ENCODE measurements at places on chromosomes 1 and 21.

DNA sequence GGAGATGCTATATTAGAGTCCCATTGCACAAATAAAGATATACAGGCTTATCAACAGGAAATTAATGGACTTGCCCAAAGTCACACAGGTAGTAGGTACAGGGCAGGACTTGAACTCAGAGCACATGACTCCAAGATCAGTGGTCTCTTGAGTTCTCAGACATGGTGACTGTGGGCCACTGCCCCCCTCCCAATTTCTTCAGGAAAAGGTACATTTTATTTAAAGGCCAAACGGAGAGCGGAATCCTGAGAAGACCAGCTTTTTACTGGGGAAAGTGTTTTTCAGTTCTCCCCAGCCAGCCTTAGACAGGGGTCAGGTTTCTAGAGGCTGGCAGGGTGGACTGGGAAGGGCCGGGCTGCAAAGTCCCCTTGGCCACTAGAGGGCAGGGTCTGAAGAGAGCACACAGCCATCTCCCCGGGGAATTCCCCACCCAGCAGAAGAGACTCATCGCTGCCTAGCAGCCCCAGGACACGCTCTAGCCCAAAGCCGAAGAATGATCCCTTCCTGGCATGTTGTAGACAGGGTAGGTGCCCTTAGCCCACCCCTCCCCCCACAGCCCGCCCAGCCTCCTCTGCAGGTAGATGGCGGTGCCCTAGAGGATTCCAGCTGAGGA, 29.7 kb downstream of the ACP6 start:
- peak; percentile 83 for DNase-seq

GRCh38 chr1:87246436-87246835, 82.2 kb upstream of the LMO4 start:
- no peak for DNase-seq

DNA sequence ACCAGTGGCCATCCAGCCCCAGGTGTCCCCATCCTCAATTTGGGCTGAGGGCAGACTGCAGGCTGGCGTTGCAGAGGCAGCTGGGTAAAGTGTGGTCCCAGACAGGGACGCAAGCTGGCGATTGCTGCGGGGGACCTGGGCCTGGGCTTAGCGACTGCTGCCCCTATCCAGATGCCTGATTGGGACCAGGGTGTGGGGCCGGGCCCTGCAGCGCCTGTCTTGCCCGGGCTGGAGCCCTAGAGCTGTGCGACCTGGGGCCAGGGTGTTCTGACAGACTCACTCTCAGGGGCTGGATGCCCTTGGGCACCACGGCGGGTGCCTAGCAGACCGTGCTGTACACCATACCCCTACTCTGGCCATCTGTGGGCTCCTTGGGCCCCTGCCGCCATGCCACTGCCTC, 16.2 kb upstream of the FAAP20 start:
- DNase-seq = no peak

GRCh38 chr21:14116080-14116481, 94.7 kb downstream of the LIPI start:
- no peak for DNase-seq

DNA sequence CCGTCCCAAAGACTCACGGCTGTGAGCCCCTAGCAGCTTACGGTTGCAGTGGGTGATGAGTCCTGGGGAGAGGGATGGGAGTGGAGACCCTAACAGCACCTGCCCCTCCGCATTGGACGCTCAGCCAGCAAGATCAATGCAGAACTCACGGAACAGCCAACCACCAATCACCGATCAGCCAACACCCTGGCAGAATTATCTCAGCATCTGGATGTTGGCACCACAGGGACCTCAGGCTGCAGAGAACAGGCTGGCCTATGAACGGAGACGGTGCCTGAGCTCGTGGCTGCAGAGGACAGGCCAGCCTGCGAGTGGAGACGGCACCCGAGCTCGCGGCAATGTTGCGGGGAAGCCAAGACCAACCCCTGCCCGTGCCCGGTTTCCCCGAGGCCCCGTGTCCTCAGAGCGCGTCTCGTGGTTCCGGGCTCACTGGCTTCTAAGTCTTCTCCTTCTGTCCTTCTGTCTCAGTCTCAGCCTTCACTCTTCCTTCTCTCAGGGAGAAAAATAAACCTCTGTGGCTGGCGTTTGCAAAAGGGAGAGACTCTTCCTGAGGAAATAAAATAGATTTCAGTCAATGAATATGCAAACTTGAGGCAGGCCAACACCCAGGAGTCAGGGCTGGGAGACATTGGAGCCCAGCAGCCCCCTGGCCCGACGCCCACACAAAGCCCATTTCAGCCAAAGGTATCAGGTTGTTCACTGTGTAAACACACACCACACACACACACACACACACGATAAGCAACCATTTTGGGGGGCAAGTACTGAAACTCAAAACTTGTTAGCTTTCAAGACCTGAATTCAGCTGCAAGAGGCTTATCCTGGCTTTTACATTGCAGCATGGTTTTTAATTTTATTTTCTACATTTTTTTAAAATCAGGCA, 67.8 kb downstream of the SIK1 start:
- DNase-seq = no peak

GRCh38 chr1:52367272-52367671, 1.3 kb upstream of the CC2D1B start:
- DNase-seq = no peak

- no peak for DNase-seq
These were observed 163.2 kb downstream of the EIF4G3 start for GRCh38 chr1:21013510-21013909.

GRCh38 chr1:229003233-229004031, 267.5 kb upstream of the RAB4A start:
- no peak for DNase-seq

- peak; percentile 16 for DNase-seq
These were observed 612.0 kb downstream of the MATN1 start for GRCh38 chr1:30111431-30111830.
